ENCODE measurements at places on chromosomes 1 and 21.
A peak's percentile ranks its signal among the peaks of the same experiment; 100 is the strongest.

- DNase-seq = no peak
Measured at GRCh38 chr1:245687152-245687635, 532.4 kb downstream of the KIF26B start.

DNA sequence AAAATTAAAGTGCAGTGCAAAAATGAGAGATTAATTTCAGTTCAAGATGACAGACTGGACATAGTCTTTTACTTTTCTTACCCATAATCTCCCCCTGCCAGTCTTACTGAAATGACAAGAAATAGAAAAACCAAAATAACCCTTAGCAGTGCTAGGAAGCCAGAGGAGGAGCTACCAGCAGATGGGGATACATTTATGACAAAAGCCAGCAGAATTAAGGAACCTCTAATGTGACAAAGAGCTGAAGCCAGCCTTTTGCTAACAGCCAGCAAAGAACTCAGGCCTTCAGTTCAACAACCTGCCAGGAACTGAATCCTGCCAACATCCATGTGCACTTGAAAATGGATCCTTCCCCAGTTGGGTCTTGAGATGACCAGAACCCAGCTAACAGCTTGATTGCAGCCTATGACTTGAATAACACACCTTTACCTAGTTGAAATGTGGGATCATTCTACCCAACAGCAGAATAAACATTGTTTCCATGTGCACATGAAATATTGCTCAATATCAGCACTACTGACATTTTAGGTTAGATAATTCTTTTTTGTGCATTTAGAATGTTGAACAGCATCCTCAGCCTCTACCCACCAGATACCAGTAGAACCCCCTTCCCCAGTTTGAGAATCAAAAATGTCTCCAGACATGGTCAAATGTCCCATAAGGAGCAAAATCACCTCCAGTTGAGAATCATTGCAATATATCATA lies 7.9 kb upstream of the TRAF5 start:
- DNase-seq = no peak

DNA sequence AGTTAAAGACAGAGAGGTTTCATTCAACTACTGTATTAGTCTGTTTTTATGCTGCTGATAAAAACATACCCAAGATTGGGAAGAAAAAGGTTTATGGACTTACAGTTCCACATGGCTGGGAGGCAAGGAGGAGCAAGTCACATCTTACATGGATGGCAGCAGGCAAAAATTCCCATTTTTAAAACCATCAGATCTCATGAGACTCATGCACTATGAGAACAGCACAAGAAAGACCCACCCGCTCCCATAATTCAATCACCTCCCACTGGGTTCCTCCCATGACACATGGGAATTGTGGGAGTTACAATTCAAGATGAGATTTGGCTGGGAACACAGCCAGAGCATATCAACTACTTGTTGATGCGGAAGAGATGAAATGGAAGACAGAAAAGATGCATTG lies 9.2 kb downstream of the GPR161 start:
- DNase-seq = no peak

GRCh38 chr1:50852889-50853288 lies 107.2 kb downstream of the FAF1 start:
- DNase-seq = no peak

GRCh38 chr1:67579623-67580394 lies 105.2 kb upstream of the GADD45A start:
- no peak for DNase-seq

DNA sequence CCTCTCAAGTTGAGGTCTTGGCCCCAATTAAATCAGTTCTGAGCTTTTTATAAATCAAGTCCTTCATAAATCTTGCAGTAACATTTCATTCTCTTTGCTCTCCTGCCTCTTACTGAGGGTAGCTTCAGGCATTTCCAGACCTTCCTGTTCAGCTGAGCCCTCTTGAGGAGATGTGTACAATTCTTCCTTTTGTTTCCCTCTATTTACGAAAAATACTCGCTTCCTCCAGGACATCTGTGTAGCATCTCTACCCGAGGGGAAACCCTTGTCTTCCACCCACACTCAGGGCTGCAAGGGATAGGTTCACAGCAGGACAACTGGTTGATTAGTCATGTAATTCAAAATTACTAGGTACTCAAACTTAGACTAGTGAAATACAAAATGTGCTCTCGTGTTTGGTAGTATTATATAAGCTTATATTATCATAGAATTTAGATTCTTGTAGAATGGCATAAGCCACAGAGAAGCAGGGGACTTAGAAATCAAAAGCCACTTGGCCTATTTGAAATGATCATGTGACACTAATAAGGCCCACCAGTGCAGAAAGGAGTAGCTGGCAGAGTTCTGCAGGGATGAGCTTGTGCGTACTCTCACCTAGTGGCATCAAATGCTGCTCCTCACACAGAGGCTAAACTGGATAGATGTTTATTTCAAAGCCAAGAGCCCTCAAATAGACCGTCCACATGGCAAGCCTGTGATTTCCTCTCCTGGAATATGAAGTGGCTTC lies 126.7 kb downstream of the GDAP2 start:
- no peak for DNase-seq

- no peak for DNase-seq
Measured at GRCh38 chr1:178682429-178682828, 42.6 kb upstream of the RALGPS2 start.

DNA sequence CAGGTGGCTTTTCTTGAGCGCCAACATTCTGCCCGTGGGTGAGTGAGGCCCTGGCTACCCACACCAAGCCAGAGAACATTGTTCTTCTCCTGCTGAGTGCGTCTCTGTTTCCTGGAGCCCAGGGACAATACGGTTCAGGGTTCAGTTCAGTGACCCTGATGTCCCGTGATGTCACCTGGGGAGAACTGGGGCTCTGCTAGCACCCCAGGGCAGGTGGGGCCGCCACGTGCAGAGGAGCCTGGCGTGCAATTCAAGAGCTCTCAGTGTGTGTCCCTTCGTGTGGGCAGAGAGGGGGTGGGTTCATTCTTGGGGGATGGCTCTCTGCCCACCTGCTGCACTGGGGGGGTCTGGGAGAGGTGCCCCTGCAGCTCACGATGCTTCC lies 18.2 kb upstream of the PEX10 start:
- DNase-seq = no peak

GRCh38 chr1:47694011-47694890 lies 256.4 kb downstream of the FOXD2 start:
- no peak for DNase-seq

- DNase-seq = no peak
Measured at GRCh38 chr1:162372159-162373071, 4.2 kb downstream of the SPATA46 start.

- no peak for DNase-seq
Measured at GRCh38 chr1:62088439-62088838, 106.2 kb upstream of the L1TD1 start.

GRCh38 chr1:7395251-7395650 lies 375.8 kb upstream of the VAMP3 start:
- DNase-seq = no peak

DNA sequence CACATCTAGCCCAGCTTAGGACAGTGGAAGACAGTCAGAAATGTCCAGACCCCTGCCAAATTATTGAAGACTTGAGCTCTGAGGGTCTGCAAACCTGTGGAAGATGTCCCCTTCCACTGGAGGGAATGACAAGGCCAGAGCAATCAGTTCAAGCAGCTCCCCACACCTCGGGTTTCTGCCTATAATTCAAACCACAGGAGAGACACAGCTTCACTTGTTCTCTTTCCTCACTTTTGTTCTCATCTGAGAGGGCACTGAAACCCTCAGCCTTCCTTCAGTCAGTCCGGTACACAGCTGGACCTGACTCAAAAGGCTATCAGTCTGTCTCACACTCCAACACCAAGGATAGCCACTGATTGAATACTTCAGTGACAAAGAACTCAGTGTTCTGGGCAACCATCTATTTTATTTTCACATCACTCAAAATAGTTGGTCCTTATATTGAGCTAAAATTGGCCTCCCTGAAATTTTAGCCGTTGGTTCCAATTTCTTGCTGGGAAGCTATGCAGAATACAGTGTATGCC lies 70.1 kb downstream of the TENT5C start:
- DNase-seq = no peak

GRCh38 chr1:3688356-3689137 lies 36.2 kb downstream of the TP73 start:
- no peak for DNase-seq

DNA sequence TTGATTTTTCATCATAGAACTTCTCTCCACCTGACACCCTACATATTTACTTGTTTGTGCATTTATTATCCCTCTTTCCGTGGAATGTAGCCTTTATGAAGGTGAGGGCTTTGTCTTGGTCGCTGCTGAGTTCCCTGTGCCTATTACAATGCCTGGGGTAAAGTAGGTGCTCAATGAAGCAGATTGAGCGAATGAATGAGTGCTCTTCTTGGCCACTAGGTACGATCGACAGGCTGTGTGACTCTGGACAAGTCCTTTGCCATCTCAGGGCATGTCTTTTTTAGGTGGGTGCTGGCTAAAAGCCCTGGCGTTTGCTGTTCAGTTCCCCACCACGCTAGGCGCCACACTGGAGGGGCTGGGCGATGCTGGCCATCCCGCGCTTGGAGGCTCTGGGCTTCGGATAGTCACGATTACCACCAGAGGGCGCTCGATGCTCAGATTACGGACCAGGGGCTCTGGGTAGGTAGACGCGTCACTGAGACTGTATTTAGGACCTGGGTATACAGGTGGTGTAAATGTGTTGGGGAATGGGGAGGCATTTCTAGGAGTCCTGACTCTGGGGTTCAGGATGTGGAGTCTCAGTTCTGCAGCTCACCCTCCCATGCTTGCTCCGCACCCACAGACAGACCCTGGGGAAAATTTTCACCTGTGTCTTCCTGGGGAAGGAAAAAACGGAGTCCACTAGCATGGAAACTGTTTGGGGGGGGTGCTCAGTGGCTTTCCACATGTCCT lies 71.0 kb upstream of the CSF3R start:
- DNase-seq = peak; percentile 59

- no peak for DNase-seq
Measured at GRCh38 chr1:193293726-193294125, 107.3 kb upstream of the B3GALT2 start.

DNA sequence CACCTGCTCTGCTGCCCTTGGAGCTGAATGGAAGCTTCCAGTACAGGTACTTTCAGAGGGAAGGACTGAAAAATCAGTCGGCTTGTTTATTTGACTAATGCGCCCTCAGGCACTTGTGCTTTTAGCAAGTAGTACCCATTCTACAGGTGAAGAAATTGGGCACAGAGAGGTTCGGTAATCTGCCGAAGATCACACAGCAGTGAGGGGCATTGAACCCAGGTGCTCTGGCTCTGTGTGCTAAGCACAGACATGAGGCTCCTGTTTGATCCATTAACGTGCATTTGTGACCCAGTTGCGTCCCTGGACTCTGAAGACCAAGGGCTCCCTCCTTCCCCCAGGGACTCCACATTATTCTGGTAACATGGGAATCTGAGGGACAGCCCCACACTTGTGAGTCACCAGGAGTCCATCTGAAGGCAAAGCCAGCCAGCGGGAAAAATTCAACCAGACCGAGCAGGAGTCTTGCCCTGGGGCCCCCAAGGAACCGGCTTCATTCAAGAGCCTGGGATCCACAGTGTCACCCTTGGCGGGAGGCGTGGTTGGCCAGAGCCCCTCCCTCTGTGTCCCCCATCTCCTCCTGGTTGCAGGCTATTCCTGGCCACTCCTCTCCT lies 192.4 kb upstream of the ARHGEF16 start:
- no peak for DNase-seq

GRCh38 chr1:66546047-66546810 lies 12.3 kb downstream of the SGIP1 start:
- no peak for DNase-seq
